MG63 (cell line): ENCODE measurements at places on chromosomes 13 and 19. TPM values are rescaled to one million over a fixed set of nuclear protein-coding genes. Genes with fewer than 3 reads are reported as not detected.

GRCh38 chr19:54673222-54673621 lies 10.4 kb downstream of the LILRB4 start:
- no peak for DNase-seq

Gene MAP4K1
- 0.30 TPM in 1 of 2 replicates, not detected in the other for total RNA-seq

GRCh38 chr13:21338156-21338555 lies 120.9 kb downstream of the ZDHHC20 start:
- DNase-seq, result no peak

DNA sequence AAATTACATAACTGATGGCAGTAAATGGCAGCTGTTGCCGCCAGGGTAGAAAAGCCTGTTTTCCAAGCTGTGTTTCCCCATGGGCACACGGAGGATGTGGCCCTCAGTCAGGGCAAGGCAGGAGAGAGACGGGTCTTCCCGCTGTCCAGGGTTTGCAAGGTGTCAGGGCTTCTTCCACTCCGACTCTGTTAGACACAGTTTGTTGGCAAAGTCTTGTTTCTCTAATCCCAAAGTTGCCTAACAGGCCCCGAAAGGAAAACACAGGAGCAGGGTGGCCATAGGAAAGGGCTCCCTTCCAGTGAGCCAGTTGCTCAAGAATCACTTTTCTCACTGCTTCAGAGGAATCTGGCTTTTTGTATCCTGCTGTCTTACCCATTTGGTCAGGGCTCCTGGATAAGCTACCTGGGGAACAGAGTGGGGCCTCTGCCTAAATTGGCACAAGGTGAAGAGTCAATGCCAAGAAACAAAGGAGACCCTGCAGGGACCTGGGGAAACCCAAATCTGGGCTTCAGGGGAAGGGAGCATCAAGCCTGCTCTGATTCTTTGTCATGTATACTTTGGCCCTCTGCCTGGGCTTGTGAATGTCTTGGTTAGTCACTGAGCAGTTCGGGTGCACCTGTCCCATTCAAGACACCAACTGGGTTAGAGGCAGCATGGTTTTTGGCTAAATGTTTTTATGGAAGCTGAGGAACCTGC lies 29.0 kb upstream of the CXCL17 start:
- peak; percentile 45 for DNase-seq

Gene NLRP4
- total RNA-seq, result not detected in 2 replicates

GRCh38 chr13:42028113-42028799 lies 20.2 kb upstream of the DGKH start:
- no peak for DNase-seq

GRCh38 chr19:21608571-21608970 lies 103.2 kb downstream of the ZNF429 start:
- no peak for DNase-seq

Gene RDH8
- total RNA-seq, result not detected in 2 replicates

GRCh38 chr13:51978796-51979556 lies 32.3 kb downstream of the ATP7B start:
- no peak for DNase-seq

GRCh38 chr13:106496072-106496997 lies 39.1 kb downstream of the EFNB2 start:
- DNase-seq, result no peak

GRCh38 chr19:49932731-49933131 lies 3.4 kb upstream of the NUP62 start:
- DNase-seq, result no peak

Gene ERICH6B
- not detected in 2 replicates for total RNA-seq

- no peak for DNase-seq
Measured at GRCh38 chr13:41434831-41435520, 22.4 kb upstream of the RGCC start.

Gene ZNF723
- total RNA-seq, result not detected in 2 replicates

Gene TNFSF13B
- 0.74 TPM in 1 of 2 replicates, not detected in the other for total RNA-seq

DNA sequence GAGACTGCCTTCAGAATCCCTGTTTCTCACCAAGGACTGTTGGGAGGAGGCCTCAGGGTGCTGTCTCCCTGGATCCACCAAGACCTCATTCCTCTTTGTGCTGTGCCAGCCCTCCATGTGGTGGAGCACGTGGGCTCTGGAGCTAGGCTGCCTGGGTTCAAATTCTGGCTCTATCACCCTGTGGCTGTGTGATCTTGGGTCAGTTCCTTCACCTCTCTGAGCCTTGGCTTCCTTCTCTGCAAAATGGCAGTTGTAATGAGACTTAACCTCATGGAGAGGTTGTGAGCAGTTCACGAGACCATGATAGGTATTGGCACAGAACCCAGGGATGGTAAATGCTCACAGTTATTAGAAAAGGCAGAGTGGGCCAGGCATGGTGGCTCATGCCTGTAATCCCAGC lies 6.4 kb downstream of the PNMA8C start:
- no peak for DNase-seq

Gene PLIN4
- not detected in 2 replicates for total RNA-seq

Gene SIGLECL1
- total RNA-seq, result not detected in 2 replicates

DNA sequence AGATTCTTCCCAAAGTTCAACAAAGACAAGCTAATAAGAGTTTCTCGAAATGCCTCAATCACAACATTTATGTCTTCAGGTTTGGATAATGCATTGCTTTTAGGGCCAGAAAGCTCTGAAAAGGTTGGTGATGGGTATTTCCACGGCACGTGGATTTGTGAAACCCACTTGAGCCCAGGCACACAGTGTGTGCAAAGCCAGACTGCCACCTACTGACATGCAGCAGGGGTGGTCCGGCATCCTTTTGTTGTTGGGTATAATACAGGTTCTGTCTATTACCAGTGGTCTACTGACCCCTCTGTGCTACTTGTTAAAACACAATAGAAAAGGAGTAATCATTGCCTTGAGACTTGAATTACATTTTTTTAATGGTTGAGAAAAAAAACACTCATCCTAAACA lies 225.6 kb downstream of the RAP2A start:
- DNase-seq, result no peak
